Astrocyte of the spinal cord (primary cell): ENCODE measurements at places on chromosomes 5 and 9.
A peak's percentile ranks its signal among the peaks of the same experiment; 100 is the strongest.

DNA sequence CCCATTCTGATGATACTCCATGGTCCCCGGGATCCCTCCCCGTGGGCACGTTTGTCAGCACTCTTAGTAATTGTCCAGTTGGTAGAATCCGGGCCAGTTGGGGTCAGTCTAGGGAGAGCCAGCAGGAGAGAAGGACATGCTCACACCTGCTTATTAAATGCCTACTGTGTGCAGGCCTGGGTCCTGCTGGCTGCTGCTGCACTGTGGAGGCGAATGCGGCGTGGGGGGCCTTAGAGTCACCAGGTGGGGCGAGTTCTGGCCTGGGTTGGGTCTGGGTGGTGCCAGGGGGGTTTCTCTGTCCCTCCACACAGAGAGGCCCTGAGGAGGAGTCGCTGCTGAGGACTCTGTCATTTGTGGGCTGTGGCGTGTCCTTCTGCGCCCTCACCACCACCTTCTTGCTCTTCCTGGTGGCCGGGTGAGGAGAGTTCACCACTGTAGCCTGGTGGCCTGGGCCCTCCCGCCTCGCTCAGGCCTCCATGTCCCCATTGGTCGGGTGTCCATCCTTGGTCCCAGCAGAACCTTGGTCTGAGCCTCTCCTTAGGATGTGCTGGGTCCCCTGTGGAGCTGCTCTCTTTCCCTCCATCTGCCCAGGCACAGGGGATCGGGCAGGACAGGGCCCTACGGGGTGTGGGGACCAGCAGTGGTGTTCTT, 17.3 kb downstream of the ADGRD2 start:
- no peak for DNase-seq

- DNase-seq: no peak
Observed at GRCh38 chr5:172617817-172618216, 23.2 kb upstream of the NEURL1B start.

DNA sequence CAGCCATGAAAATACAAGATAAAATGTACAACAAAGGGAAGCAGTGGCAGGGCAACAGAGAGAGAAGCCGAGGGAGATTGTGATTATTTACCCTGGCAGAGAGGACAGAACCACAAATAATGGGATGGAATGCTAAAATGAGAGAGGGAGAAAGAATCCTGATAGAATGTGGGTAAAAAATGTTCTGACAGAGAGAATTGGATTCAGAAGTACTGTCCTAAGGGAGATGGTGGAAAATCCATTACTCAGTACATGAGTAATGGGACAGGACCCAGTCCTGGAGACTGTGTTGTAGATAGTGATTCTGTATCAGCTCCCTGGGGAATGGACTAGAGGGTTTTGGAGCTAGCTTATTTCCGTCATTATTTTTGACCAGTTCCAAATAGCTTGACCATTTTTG, 831.5 kb downstream of the MAT2B start:
- peak; percentile 69 for DNase-seq

- DNase-seq: no peak
Observed at GRCh38 chr5:155024015-155024414, 10.5 kb downstream of the KIF4B start.

DNA sequence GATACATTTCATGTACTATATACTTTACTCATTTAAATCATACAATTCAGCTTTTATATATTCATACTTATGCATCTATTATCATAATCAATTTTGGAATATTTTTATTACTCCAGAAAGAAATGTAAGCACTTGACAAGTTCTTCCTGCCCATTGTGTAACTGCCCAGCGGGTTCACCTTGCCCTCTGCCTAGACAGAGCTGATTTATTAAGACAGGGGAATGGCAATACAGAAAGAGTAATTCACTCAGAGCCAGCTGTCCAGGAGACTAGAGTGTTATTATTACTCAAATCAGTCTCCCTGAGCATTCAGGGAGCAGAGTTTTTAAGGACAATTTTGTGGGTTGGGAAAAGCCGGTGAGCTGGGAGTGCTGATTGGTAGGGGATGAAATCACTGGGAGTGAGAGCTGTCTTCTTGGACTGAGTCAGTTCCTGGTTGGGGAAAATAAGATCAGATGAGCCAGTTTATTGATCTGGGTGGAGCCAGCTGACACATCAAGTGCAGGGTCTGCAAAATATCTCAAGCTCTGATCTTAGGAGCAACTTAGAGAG, 16.1 kb upstream of the SPIN1 start:
- no peak for DNase-seq

DNA sequence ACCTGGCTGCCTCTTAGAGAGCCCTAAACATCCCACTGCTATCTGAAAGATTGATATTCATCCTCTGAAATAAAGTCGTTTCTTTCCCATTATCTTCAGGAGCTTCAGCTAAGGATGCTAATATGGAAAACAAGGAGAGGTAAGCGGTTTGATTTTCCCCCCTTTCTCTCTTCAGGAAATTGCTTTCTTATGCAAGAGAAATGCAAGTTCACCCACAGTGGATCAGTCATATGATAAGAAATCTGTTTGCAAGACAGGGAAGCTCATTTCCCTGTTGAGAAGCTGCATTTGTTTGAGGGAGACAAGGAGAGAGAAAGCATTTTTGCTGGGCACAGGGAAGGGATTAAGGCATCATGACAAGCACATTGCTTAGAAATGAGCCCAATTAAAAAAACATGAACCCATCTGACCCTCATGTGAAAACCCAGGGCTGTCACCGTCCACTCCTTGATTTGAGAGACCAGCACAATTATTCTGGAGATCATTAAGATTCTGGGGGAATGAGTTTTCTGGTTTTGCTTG, 53.7 kb upstream of the BOD1 start:
- peak; percentile 29 for DNase-seq

- DNase-seq: no peak
Observed at GRCh38 chr5:104353371-104353770, 790.8 kb upstream of the NUDT12 start.

DNA sequence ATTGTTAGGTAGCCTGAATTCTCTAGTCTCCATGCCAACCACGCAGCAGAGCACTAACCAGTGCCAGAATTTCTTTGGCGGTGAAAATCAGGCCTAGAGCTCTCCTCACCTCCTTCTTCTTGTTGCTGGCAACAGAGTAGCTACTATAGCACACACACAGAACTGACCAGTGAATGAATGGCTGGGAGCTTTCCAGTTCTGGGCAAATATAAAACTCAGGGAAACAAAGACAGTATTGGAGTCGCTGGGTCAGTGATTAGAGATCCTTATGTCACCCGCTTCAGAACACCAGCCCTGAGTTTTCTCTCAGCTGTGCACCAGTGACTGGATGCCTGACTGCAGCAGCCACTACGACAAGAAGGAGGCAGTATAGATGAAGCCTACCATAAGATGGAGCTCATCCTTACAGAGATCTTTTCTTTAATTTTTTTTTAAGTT, 26.9 kb upstream of the FEM1C start:
- peak; percentile 51 for DNase-seq

GRCh38 chr5:133372293-133372937, 239.9 kb downstream of the FSTL4 start:
- no peak for DNase-seq

- no peak for DNase-seq
Observed at GRCh38 chr5:39341896-39342295, 22.4 kb downstream of the C9 start.

DNA sequence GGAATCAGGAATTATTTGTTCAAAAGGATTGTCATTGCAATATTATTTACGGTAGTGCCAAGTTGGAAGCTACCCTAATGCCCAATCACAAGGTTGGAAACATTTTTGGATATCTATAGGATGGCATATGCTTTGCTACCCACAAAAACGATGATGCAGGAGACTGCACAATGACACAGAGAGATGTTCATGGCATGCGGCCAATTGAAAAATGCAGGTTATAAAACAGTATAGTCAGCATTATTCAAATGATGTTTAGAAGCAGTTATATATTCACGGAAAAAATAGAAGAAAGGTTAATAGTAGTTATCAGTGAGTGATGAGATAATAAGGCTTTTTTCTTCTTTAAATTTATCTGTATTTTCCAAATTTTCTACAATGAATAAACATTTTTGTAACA, 5.9 kb upstream of the ACSL6 start:
- no peak for DNase-seq

DNA sequence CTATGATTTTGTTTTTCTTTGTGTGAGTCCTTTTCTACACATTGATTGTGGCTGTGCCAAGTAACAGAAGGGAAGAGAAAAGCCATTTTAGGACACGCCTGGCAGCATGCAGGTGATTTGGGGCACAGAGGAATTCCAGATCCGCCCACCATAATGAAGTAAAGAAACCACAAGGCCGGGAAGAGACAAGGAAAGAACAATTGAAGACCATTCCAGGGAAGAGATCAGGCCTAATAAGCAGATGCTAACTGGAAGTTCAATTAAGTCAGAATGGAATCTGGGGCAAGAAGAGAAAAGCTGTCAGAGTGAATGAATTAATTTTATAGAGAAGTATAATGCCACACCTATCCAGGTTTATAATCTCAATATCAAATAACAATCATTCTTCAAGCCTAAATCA, 110.2 kb upstream of the ISL1 start:
- DNase-seq: no peak

- no peak for DNase-seq
Observed at GRCh38 chr9:8717146-8717545, 917.6 kb upstream of the DMAC1 start.

DNA sequence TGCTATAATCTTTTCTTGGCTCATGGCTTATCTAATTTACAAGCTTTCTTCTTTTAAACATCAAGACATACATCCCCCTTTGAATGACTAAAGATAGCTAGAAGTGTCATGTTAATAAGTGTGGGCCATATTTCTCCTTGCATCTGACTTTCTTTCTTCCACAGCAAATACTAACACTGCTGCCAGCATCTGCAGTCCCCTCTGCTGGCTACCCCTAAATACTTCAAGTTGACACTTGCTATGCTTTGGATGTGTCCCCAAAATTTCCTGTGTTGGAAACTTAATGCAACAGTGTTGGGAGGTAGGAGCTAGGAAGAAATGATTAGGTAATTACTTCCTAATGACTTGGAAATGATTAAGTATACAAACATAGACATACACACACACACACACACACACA, 459.0 kb upstream of the ST8SIA4 start:
- DNase-seq: no peak

- no peak for DNase-seq
Observed at GRCh38 chr5:141003031-141003430, 36.8 kb downstream of the PCDHAC2 start.
